Tracheal epithelial cell (primary cell): ENCODE measurements at places on chromosomes 4 and X. TPM values are rescaled to one million over a fixed set of nuclear protein-coding genes. Genes with fewer than 3 reads are reported as not detected.

SMIM9 gene
- not detected in 2 replicates for total RNA-seq

TCEAL2 gene
- not detected in 2 replicates for total RNA-seq

SPANXN3 gene
- not detected in 2 replicates for total RNA-seq

ABCG2 gene
- total RNA-seq, result under 0.01 and 0.96 TPM in 2 replicates

PRAF2 gene
- total RNA-seq, result 4.6 and 4.9 TPM in 2 replicates

MSANTD1 gene
- 0.21 and 0.48 TPM in 2 replicates for total RNA-seq

CSN3 gene
- not detected in 2 replicates for total RNA-seq

IL1RAPL2 gene
- under 0.01 TPM in 1 of 2 replicates, not detected in the other for total RNA-seq

TCEAL7 gene
- 3.9 and 4.0 TPM in 2 replicates for total RNA-seq

PRMT9 gene
- 7.5 TPM in 2 replicates for total RNA-seq

AFF2 gene
- total RNA-seq, result 0.24 TPM in 1 of 2 replicates, not detected in the other

CLCN3 gene
- 27.2 and 46.3 TPM in 2 replicates for total RNA-seq

GATA1 gene
- not detected in 2 replicates for total RNA-seq

ZMAT1 gene
- total RNA-seq, result 0.24 TPM in 1 of 2 replicates, not detected in the other

FMR1NB gene
- total RNA-seq, result not detected in 2 replicates

FGFBP2 gene
- not detected in 2 replicates for total RNA-seq

MAGEA10 gene
- not detected in 2 replicates for total RNA-seq

PPP2R2C gene
- 1.9 and 3.6 TPM in 2 replicates for total RNA-seq

GAGE12H gene
- total RNA-seq, result not detected in 2 replicates

DNAAF6 gene
- total RNA-seq, result not detected in 2 replicates

POLN gene
- total RNA-seq, result 0.85 and 2.4 TPM in 2 replicates

RPA4 gene
- total RNA-seq, result 0.21 TPM in 1 of 2 replicates, not detected in the other

DMP1 gene
- total RNA-seq, result not detected in 2 replicates

CT83 gene
- 1.1 TPM in 1 of 2 replicates, not detected in the other for total RNA-seq

TMPRSS11B gene
- total RNA-seq, result under 0.01 and 0.21 TPM in 2 replicates

ADH1A gene
- not detected in 2 replicates for total RNA-seq

SGMS2 gene
- total RNA-seq, result 204 and 331 TPM in 2 replicates

NDST4 gene
- under 0.01 TPM in 1 of 2 replicates, not detected in the other for total RNA-seq

UGT2A1 gene
- total RNA-seq, result not detected in 2 replicates

PF4V1 gene
- total RNA-seq, result 2.7 TPM in 1 of 2 replicates, not detected in the other

GUCY1A1 gene
- total RNA-seq, result 0.64 and 4.8 TPM in 2 replicates

THAP9 gene
- 1.9 and 2.4 TPM in 2 replicates for total RNA-seq

DCX gene
- total RNA-seq, result not detected in 2 replicates

TMEM35A gene
- total RNA-seq, result not detected in 2 replicates

TMEM150C gene
- total RNA-seq, result 0.48 TPM in 1 of 2 replicates, not detected in the other

SLC4A4 gene
- under 0.01 and 1.4 TPM in 2 replicates for total RNA-seq

SSX1 gene
- not detected in 2 replicates for total RNA-seq

MAOA gene
- total RNA-seq, result 59.8 and 243 TPM in 2 replicates

SMR3B gene
- not detected in 2 replicates for total RNA-seq

RHOXF1 gene
- total RNA-seq, result not detected in 2 replicates

GRIA2 gene
- total RNA-seq, result not detected in 2 replicates

NXF2B gene
- not detected in 2 replicates for total RNA-seq

WDR13 gene
- 127 and 187 TPM in 2 replicates for total RNA-seq

CACNA1F gene
- total RNA-seq, result 0.21 TPM in 1 of 2 replicates, not detected in the other

XK gene
- 0.72 and 0.85 TPM in 2 replicates for total RNA-seq

NHS gene
- 1.3 and 2.2 TPM in 2 replicates for total RNA-seq
